ENCODE measurements at places on chromosomes 1 and 21.

GRCh38 chr1:243746751-243747150 lies 103.3 kb downstream of the AKT3 start:
- DNase-seq = no peak

DNA sequence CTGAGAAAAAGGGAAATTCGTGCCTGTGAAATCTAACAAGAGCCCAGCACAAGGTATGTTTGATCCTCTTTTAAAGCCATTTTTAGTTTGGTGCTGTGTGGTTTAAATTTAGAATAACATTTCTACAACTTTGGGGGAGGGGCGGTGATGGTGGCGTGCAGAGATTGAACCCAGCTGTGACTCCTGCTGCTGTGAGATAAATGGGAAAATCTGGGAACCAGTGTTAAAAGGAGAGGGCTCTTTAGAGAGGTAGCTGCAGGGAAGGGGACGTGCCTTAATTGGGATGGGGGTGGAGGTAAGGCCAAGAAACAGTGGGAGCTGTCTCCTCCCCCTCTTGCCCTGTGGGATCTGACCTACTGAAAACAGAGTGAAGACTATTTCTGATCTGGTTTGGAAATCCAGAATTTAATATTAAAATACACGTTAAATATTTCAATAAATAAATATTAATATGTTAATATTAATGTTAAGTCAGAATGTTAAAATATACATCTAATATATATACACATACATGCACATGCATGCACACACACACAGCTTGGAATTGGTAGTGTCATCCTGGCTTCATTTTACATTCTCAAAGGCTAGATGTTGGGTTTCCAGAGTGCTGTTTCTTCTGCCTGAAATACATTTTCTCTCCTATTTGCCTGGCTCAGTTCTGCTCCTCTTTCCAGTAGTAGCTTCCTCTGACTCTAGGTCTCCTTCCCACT lies 30.1 kb upstream of the DNAJC6 start:
- no peak for DNase-seq

GRCh38 chr21:45135868-45136267 lies 61.5 kb downstream of the ADARB1 start:
- no peak for DNase-seq

GRCh38 chr1:181185461-181185860 lies 97.0 kb downstream of the IER5 start:
- no peak for DNase-seq

DNA sequence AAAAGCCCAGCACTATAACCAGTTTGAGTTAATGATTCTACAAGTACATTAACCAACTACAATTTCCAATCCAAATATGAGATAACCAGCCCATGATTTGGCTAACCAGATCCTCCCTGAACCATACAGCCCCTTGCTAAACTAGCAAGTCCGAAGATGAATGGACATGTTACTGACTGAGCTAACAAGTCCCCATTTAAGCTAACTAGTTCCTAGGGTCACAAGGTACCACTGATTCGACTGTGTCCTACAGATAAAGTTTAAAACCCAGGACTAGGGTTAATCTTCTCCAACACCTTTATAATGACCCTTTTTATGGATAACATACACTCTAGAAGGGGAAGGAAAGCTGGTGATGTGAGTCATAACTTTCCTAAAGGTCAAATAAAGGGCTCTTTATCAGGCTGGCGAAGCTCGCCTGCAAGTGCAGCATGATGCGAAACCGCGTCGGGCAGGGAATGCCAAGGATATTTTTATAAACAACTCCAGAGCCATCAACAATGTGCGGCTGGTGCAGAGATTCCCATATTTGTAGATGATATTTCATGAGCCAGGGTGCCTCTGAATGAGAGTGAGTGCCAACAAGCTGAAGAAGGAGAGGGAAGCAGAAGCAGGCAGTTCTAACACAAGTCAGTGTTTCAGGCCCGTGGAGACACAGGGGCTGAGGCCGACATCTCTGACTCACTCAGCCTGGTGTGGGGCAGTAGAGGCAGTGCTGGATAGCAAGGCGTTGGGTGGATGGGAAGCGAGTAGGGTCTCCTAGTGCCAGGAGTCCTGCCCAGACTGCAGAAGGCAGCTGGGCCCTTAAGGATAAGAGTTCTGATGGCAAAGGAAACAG lies 75.6 kb upstream of the ROR1 start:
- no peak for DNase-seq

DNA sequence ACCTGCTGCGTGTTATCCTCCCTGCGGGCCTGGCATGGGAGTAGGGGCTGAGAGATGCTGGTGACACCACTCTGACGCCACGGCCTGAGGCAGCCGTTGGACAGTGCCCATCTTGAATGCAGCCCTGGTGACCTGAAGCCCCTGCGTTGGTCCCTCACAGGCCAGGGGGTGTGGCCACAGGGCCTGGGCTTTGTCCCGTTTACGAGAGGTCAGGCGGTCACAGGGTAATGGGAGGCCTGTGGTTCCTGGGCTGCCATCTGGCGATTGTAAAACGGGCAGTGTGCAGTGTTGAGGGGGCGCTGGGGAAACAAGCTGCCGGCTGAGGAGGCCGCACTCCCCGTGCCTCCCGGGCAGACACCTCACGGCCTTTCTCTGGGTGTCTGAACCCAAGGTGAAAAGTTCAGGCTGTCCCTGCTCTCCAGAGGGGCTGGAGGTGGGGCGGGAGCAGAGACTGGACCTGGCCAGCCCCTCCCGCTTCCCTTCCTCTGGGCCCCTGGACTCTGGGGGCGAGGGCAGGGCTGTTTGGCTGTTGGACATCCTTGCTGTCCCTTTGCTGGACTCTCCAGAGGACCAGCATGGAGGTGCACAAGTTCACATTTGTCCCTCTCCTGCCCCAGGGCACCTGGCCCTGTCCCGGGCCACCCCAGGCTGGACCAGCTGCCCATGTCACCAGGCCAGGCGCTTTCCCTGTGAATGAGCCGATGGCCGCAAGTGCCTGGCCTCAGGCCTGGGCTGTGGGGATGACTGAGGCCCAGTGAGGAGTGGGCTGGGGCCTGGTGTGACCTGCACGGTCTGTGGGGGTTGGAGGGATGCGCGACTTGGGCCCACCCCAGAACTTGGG lies 42.4 kb downstream of the SKI start:
- DNase-seq = no peak

DNA sequence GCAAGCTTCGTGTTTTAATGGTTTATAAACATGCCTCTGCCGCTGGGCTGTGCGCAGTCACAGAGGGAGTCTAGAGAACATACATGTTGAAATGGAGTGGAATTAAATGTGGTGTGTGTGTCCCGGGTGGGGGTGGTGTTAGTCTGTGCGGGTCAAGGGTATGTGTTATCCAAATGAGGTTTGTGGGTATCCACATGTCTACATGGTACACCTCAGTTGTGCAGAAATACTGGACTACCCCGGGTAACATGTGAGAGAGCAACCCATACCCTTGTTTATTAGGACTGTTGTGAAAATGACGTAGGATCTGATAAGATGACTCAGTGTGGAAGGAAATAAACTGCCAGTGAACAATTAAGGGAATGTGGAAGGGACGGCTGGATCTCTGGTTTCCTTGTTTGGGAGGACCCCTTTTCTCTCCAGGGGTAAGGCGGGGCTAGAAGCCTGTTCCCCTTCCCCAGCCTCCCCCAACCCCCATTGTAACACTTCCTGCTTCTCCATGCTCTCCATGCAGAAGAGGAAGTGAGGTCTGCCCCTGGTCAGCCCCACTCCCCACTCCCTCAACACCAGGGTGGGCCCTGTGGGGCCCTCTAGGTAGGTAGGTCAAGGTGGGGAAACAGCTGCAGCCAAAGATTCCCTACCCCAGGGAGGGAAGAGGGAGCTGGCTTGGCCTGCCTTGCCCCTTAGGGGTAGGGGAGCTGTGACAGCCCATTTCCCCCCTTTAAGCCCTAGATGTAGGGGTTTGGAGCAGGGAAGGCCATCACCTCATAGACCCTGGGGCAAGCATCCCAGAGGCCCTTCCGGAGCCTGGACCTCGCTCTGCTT lies 690 bp downstream of the EPS8L3 start:
- no peak for DNase-seq
